Activated CD4-positive, alpha-beta memory T cell treated with anti-CD3 and anti-CD28 coated beads, Interleukin-2, amount 10 ng/mL, durations not matched to agents 7 days and 5 days (primary cell): ENCODE measurements at places on chromosomes 2 and 18. TPM values are rescaled to one million over a fixed set of nuclear protein-coding genes. Genes with fewer than 3 reads are reported as not detected.

The LOXHD1 gene
- total RNA-seq, result not detected

The ELOA2 gene
- total RNA-seq, result not detected

The C2orf15 gene
- total RNA-seq, result 0.35 TPM

The DES gene
- total RNA-seq, result not detected

The CHST10 gene
- total RNA-seq, result 2.1 TPM

The PROKR1 gene
- total RNA-seq, result not detected

The TMEFF2 gene
- not detected for total RNA-seq

DNA sequence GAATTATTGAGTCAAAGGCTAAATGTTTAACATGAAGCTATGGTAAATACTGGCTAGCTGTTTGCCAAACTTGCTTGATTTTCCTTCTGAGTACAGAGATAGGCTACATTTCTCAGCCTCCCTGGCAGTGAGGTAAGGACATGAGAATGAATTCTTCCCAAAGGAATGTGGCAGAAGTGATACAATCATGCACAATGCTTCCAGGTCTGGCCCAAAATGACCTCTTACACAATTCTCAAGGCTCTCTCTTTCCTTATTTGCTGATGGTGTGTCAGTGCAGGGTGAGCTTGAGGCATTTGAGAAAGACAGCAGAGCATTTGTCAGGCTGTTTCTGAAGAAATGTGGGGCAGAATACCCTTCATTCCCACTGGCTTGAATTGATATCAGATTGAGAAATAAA lies 95.6 kb upstream of the NABP1 start:
- no peak overlapping the region for H3K4me3 ChIP-seq
- peaks cover 10% of the 10 kb centered on the region for H3K27me3 ChIP-seq
- DNase-seq, result no peak

DNA sequence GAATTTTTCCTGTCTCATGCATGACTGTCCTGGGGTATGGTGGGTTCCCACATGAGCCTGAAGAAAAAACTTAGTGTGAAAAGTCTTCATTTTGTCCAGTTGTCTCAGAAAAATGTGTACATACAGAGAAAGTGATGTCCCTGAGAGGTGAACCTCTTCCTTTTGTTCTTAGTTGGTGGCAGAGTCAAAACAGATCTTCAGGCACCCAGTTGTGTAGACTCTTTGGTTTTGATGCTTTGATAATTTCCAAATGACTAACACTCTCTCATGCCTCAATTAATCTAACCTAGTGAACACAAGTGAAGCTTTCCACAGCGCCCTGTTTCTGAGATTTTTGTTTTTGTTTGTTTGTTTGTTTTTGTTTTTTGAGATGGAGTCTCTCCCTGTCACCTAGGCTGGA lies 273.5 kb downstream of the PIK3C3 start:
- H3K4me3 ChIP-seq, result no peak overlapping the region
- DNase-seq, result no peak
- H3K4me1 ChIP-seq, result no peaks in the 10 kb centered on the region
- H3K36me3 ChIP-seq, result no peaks in the 10 kb centered on the region
- H3K27me3 ChIP-seq, result no peaks in the 10 kb centered on the region
- no peak overlapping the region for H3K27ac ChIP-seq

DNA sequence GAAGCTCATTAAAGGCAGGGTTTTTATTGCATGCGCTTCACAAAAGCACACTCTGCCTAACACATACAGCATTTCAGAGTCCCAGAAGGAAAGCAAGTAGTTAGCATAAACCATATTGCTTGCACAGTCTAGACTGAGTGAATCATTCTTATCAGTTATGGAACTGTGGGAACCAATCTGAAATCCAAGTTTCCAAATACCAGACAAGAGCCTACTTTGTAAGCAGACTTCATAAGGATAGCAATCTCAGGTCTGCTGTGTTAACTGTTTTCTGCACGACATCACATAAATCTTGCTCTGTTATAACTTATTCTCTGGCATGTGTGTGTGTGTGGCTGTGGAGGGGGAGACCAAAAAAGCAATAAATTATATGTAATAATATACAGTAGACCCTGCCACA lies 608.1 kb upstream of the REG3G start:
- H3K36me3 ChIP-seq, result no peaks in the 10 kb centered on the region
- H3K4me1 ChIP-seq, result no peaks in the 10 kb centered on the region
- no peak overlapping the region for H3K4me3 ChIP-seq
- no peaks in the 10 kb centered on the region for H3K27me3 ChIP-seq
- no peak for DNase-seq
- H3K27ac ChIP-seq, result no peak overlapping the region

DNA sequence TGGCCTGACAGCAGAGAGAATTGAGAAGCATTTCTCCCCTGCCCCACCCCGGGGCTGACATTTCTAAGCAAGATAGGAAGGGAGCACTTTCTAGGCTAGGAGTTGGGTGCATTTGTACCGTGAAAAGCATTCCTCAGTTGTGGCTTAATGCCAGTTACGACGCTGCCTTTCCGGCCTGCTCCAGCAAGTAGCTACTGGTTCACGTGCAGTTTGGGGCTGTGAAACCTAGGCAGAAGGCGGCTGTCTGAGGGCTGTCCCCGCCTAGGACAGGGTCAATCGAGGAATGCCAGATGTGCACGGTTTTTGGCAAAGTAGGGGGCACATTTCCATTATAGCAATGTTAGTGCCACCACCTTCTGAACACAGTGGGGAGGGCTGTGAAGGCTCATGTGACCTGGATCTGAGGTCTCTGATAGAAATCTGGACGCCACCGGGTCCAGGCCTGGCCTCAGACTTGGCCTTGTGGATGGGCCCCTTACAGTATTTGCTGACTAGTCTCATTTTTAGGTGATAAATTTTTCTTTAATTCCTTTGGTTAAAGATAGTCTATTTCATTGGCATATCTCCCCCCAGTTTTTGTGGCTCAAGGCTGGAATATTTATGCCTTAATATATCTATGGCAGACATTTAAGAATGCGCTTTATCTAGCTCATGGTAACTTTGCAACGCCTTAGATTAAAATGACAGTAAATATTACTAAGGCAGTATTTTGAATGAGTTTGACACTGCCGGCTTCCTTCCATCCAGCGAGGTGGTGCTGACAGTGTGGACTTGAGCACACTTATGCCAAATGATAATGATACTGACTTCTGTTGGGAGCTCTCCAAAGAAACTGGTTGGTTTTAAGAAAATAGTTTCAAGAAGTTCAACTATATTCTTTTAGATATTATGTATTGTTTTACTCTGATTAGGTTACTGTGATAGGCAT lies 78.7 kb downstream of the LPIN1 start:
- no peak overlapping the region for H3K4me3 ChIP-seq
- H3K36me3 ChIP-seq, result peaks cover 71% of the 10 kb centered on the region
- H3K27ac ChIP-seq, result no peak overlapping the region
- peaks cover 10% of the 10 kb centered on the region for H3K27me3 ChIP-seq
- no peak for DNase-seq

DNA sequence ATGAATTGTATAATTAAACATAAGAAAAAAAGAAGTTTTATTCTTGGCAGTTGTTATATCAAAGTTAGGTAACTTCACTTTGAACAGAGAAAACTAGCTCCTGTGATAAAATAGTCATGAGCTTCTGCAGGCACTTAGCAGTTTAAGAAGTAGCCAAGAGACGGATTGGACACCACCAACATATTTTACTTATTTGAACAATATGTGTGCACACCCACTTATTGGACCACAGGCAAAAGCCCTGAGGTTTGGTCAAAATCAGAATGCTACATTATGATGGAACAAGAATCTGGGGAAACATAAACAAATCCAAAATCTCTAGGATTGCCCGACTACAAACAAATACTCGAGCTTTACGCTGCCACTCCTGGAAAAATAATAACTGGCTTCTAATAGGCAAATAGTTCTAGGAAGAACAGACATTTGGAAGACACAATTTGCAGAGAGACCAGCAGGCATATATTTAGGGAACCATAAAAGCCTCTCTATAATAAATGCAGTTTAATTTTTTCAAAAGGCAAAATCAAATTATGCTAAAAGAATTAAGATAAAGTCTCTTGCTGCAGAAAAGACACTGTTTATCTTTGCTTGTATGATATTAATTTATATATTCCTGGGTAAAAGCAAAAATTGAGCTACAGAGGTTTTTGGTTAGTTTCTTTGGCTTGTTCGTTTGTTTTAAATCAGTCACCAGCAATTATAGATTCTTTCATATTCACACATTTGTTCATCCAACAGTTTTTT lies 117.9 kb downstream of the CDC42EP3 start:
- no peak overlapping the region for H3K4me3 ChIP-seq
- no peaks in the 10 kb centered on the region for H3K27me3 ChIP-seq
- no peak for DNase-seq

DNA sequence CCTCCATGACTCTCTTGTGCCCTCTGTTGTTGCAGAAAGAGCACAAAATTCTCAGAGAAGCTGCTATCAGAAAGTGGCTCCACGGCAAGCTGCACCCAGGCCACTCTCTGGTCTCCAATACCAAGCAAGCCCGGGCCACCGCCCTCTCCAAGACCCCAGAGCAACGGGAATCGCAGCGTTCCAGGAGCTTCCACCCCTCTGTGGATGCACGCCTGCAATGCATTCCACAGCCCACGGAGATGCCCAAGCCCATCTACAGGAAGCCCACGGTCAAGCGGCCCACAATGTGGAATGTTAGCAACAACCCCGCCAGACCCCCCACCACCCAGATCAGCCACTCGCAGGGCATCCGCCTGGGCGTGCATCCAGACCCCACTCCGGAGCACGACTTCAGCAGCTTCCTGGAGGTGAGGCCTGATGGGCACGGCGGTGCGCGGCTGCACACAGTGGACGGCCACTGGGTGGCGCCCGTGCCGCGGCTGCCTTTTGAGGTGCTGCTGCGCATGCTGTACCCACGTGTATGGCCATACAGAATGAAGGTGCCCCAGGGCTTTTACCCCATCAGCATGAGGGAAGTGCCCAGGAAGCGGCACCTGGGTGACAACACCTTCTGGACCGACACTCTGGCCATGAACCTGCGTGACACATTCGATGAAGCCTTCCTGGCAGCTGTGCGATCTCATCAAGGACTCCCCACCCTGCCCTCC lies 6.3 kb downstream of the ANKRD53 start:
- peaks cover 7% of the 10 kb centered on the region for H3K4me1 ChIP-seq
- no peak overlapping the region for H3K27ac ChIP-seq
- peaks cover 28% of the 10 kb centered on the region for H3K36me3 ChIP-seq

- H3K27ac ChIP-seq, result no peak overlapping the region
- H3K27me3 ChIP-seq, result no peaks in the 10 kb centered on the region
- peaks cover 12% of the 10 kb centered on the region for H3K4me1 ChIP-seq
- peaks cover 5% of the 10 kb centered on the region for H3K36me3 ChIP-seq
- DNase-seq, result no peak
Measured at GRCh38 chr2:234378440-234378839, 118.4 kb downstream of the ARL4C start.

GRCh38 chr18:36017232-36017631 lies 44.8 kb downstream of the RMP24 start:
- no peaks in the 10 kb centered on the region for H3K36me3 ChIP-seq
- no peak overlapping the region for H3K27ac ChIP-seq
- H3K4me1 ChIP-seq, result no peaks in the 10 kb centered on the region

DNA sequence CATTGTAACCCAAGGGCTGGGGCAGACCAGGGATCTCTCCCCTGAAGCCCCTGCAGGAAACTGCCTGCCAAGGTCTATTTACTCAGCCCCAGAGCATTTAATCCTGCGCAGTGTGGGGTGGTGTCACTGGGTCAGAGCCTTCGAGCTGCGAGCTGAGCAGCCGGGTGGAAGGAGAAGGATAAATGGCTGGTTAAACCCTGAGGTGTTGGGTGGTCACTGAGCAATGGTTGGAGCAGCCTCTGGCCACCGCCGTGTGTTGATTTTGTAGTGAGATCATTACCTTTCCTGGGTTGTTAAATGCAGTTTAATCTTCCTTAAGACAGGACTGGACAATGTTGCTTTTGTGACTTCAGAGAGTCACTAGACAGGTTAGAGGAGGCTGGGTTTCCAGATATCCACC lies 98.1 kb downstream of the SETBP1 start:
- peaks cover 28% of the 10 kb centered on the region for H3K27me3 ChIP-seq
- H3K36me3 ChIP-seq, result peaks cover 3% of the 10 kb centered on the region
- H3K27ac ChIP-seq, result no peak overlapping the region

- peaks cover 49% of the 10 kb centered on the region for H3K4me1 ChIP-seq
- H3K4me3 ChIP-seq, result peak overlapping the region; percentile 33
- H3K27ac ChIP-seq, result peak overlapping the region; percentile 67
- peaks cover 32% of the 10 kb centered on the region for H3K36me3 ChIP-seq
- H3K27me3 ChIP-seq, result no peaks in the 10 kb centered on the region
- no peak for DNase-seq
Measured at GRCh38 chr2:98692090-98693054, 38.6 kb downstream of the MGAT4A start.

DNA sequence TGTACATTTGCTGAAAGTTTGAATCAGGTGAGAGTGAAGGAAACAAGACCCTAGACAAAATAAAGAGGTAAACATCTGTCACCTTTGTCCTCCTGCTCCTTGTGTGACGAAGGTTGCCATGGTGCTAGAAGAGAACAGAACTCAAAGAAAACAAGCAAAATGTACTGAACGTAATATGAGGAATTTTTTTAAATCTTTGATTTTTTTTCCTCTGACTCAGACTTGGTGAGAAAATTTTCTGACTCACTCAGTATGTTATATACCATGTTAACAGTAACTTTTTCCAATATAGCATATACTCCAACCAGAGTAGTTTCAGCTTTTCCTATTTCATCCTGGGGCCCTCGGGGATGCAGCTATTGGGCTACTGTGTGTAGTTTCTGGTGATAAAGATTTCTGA lies 2114.6 kb upstream of the PIK3C3 start:
- H3K4me1 ChIP-seq, result no peaks in the 10 kb centered on the region
- no peak overlapping the region for H3K4me3 ChIP-seq
- no peak for DNase-seq
- no peak overlapping the region for H3K27ac ChIP-seq

DNA sequence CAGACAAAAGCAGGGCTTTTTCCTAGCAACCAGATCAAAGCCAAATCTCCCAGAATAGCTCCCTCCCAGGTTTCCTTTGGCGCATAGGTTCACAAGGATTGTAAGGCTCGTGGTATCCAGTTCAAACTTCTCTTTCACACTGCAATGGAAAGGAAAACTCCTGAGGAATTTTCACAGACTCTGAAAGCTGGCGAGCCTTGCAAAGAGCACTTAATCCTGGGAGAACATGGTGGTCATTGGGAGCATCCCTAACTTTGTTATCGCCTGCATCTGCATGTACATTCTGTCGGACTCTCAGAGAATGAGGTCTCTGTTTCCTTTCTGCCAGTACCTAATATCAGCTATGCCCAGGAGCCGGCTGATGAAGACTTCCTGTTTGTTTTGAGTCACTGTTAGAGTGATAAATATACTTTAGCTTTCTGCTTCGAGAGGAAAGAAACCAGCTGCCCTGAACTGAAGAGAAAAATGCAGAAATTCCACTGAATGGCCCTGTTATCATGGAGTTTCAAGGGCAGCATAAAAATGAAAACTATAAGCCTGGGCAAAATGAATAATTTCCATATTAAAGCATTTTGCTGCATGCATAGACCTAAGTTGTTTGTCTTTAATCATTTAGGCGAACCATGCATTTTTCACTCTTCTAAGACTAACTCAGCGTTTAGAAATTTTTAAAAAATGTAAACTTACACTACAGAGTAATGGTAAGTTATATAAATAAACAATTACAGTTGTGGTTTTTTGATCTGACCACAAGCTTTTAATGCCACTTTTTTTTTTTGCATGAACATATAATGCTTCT lies 76.4 kb upstream of the ZEB2 start:
- no peak for DNase-seq
- H3K36me3 ChIP-seq, result no peaks in the 10 kb centered on the region
- peaks cover 6% of the 10 kb centered on the region for H3K4me1 ChIP-seq
